ENCODE measurements at places on chromosomes 5 and 9.

- no peak for DNase-seq
Observed at GRCh38 chr5:56464935-56465768, 232.0 kb upstream of the ANKRD55 start.

GRCh38 chr5:137113161-137113560 is 386.0 kb downstream of the SPOCK1 start:
- DNase-seq = no peak

GRCh38 chr5:130836729-130837649 is 328.1 kb downstream of the HINT1 start:
- peak; percentile 10 for DNase-seq

DNA sequence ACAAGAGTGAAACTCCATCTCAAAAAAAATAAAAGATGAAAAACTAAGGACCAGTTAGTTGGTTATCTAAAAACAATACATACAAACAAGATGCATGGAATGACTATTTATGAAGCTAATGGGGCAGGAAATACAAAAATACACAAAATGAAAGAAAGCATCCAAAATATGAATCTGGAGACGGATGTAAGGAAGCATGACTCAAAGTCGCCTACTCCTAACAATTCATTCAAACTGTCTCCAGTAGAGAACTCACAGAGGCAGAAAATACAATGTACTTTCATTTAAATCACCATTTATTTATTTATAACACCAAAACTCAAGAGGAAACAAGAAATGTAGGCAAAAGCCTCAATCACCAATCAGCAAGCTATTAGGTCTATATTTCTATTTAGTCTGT is 68.4 kb downstream of the SCAI start:
- no peak for DNase-seq

GRCh38 chr5:167156446-167156845 is 1135.0 kb upstream of the WWC1 start:
- no peak for DNase-seq

DNA sequence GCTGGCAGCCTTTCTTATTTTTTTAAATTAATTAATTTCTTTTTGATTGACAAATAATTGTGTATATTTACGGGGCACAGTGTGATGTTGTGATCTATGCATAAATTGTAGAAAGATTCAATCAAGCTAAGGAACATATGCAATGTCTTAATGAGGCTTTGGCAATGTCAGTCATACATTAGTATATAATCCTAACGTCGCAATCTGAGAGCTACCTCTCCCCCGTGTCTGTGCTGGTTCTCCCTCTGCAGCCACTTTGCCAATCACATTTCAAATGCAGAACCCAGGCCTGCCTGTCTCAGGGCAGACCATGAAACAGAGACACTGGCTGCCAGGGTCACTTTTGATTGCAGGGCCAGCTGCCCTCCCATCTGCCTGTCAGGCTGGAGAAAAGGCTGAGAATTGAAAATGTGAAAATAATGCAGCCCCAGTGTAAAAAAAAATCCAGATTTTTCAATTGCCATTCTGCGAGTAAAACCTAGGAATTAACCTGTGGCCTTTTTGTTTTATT is 56.3 kb downstream of the SLC24A2 start:
- DNase-seq = no peak

DNA sequence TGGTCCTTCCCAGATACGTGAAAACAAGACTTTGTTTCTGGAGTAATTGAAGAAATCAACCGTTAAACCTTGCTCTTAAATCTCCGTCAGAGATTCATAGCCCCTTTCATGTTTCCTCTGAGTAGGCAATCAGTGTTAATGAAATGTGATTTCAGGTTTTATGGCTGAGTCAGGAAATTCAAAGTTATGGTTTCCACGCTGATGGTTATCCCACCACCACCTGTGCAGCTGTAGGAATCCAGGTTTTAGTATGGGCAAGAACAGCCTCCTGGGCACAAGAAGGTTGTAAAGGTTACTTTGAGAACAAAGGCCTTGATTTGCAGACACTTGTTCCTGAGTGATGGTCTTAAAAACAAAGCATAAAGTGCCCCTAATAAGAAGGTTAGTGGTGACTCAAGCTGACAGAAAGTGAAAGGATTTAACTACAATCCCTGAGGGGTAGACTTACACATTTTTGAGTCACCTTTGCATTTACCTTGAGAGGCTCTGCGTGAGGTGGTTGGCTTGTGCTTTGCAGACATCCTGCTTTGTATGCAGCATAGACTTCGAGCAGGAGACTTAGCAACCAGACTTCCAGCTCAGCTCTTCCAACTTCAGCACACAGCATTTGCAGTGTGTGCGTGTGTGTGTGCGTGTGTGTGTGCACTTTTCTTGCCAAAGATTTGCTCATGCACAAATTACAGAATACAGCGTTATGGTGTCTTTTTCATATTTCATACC is 159.6 kb downstream of the TLE4 start:
- no peak for DNase-seq

GRCh38 chr9:36985769-36986467 is 48.1 kb downstream of the PAX5 start:
- DNase-seq = no peak

GRCh38 chr5:73204332-73204731 is 31.3 kb downstream of the TMEM174 start:
- DNase-seq = no peak

- DNase-seq = no peak
Observed at GRCh38 chr5:115461506-115462290, 82.9 kb downstream of the FEM1C start.

GRCh38 chr5:157918811-157919742 is 60.1 kb upstream of the CLINT1 start:
- no peak for DNase-seq

GRCh38 chr5:139856714-139857113 is 61.1 kb downstream of the PSD2 start:
- no peak for DNase-seq

DNA sequence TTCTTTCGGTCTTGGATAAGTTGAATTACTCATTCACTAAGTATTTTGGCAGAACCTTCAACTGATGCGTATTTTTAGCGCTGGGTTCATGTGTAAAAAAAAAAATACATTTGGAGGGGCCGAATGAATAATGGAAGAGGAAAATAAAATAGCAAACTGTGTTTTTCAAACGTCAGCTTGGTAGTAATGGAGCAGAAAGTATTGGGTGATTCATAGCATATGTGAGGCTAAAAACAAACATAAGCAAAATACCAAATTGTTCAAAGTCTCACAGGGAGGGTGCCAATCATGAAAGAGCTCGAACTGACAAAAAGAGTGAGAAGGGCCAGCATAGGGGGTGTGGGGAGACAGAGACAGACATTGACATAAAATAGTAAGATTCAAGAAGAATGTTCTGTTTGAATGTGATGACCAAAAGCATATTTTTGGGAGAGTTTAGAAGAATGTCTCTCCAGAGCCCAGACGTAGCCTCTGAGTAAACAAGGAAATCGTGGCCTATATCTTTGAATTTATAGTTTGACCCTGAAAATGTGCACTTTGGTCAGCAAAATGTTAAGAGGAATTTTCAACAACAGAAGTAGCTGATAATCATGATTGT is 174.9 kb upstream of the HMHB1 start:
- no peak for DNase-seq

DNA sequence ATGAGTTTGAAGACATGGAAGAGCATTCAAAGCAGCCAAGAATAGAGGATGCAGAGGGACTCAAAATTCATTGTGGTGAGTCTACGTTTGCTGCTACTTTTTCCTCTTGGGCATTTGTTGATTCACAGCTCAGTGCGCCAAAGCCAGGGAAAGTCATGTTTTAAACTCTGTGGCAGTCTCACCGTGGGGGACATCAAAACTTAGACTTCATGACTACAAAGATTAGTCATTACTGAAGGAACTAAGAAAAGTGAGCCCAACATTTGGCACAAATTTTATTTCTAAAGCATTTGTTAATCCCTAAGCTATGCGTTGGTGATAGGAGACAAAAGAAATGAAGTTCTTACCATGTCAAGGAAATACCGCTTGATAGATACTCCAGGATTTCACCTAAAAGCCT is 73.7 kb upstream of the MTAP start:
- DNase-seq = no peak

DNA sequence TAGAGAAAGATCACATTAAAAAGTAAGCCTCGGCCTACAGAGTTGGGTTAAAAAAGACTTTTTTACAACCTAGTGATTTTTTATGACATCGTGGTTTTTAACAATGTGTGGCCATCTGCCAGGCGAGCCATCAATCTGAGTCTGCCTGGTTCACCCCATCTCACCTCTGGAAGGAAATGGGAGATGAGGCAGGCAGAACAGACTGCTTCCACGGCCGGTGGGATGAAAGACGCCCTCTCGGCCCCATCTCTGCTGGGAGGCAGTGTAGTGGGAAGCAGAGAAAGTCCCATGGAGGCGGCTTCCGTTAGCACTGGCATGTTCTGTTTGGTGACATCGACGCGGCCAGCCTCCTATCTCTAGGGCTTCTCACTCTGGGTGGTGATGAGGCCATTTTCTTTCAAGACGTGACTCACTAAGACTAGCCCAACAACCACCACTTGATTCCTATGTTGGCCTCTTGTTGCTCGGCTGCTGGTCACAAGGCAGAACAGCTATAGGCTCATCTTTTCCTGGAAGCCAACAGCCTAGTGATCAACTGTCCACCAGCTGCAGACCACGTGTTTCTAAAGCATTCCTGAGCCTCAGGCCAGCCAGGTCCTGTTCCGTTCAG is 132.4 kb upstream of the OTULINL start:
- no peak for DNase-seq

DNA sequence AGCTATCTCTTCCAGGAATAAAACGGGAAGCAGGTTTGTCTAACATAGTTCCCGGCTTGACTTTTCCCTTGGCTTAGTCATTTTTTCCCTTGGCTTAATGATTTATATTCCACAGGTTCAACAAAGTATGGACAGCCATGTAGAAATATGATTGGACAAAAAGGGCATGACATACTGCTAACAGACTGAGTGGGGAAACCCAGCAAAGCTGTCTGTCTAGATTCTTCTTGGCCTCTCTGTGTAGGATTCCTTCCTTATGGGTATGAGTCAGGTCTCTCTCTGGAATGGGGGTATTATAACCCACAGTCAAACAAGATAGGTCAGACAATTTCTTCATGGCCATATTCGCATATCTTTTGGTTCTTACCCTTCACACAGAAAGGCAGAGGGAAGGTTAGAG is 5.7 kb upstream of the MTAP start:
- DNase-seq = no peak

DNA sequence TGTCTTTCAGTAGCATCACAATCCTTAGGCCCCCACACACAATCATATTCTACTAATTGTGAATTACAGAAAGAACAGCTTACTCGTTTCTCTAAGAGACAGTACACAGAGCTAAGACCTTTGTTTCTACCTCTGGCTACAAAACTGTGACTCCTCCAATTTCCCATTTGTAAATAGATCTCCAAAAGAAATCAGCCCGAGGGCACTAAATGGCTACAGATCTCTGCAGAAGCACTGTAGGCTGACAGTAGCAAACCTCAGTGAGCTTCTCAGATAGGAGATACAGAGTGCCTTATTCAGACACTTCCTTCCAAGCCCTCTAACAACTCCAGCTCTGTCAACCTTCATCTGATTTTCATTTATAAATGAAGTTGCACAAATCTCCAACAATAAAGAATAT is 51.0 kb downstream of the EFNA5 start:
- DNase-seq = no peak

Measured in Panc1 (cell line).